Activated B cell treated with CpG ODN at 0.5 μM for 24 hours (primary cell): ENCODE measurements at places on chromosomes 5 and 9.

GRCh38 chr9:10230512-10230911 is 382.3 kb downstream of the PTPRD start:
- DNase-seq, result no peak

- DNase-seq, result no peak
Observed at GRCh38 chr9:110954822-110955291, 83.4 kb downstream of the LPAR1 start.

DNA sequence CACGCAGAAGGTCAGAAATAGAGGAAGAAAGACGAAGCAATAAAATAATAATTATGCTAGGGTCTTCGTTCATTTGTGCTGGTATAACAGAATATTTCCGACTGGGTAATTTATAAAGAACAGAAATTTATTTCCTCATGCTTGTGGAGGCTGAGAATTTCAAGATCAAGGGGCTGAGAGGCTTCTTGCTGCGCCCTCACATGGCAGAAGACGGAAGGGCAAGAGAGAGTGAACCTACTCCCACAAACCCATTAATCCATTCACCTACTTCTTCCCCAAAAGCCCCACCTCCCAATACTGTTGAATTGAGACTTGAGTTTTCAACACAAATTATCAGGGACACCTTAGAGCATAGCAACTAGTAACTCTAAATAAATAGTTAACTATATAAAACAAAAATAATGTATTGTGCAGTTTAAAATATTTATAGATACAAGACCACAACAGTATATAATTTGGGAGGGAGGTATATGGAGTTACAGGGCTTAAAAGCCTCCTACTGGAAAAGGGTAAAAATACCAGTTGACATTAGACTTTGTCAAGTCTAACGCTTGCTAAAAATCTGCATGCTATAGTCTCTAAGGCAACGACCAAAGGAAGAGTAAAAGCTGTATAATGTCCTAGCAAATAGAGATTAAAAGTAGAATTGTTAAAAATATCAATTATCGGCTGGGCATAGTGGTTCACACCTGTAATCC is 40.3 kb upstream of the NAA35 start:
- no peak for DNase-seq

DNA sequence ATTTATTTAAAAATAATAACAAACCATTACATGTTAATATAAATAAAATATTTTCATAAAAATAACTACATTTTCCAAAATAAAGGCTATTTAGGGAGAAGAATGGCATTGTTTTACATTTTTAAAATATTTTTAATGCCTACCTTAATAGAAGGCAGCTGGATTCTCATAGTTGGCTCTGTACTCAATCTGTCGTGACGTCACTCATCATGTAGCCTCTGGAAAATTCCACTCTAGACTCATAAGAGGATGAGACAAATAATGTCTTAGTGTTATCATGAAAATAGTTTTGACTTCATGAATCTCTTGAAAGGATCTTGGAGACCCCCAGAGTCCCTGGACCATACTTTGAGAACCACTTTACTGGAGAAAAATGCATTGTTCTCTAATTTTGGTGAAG is 93.1 kb downstream of the NXNL2 start:
- DNase-seq, result no peak
